Activated T-helper 1 cell treated with anti-CD3 and anti-CD28 coated beads, Interleukin-12 subunit alpha, Interleukin-12 subunit beta, Interleukin-2, Interleukin-4 antibody, amounts not matched to agents 30 ng/mL and 10 ng/mL and 1 ng/mL, durations not matched to agents 14 hours and 24 hours and 36 hours (primary cell): ENCODE measurements at places on chromosomes 4 and X. TPM values are rescaled to one million over a fixed set of nuclear protein-coding genes. Genes with fewer than 3 reads are reported as not detected.

DNA sequence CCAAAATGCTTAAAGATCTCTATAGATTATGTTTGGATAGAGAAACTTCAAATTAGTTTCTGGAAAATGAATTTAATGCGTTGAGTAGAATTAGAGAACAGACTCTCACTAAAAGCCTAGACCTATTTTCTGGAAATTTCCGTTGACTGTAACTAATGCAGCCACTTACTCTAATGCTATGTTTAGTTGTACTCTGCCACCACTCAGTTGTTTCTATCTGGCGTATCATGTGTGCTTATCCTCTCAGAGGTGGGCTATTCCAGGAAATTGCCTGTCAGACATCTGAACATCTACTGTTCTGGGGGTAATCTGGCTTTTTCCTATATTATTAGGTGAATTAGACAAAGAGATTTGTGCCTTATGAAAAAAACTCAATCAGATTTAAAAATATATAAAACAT, 347.1 kb upstream of the FSTL5 start:
- no peak for DNase-seq

DNA sequence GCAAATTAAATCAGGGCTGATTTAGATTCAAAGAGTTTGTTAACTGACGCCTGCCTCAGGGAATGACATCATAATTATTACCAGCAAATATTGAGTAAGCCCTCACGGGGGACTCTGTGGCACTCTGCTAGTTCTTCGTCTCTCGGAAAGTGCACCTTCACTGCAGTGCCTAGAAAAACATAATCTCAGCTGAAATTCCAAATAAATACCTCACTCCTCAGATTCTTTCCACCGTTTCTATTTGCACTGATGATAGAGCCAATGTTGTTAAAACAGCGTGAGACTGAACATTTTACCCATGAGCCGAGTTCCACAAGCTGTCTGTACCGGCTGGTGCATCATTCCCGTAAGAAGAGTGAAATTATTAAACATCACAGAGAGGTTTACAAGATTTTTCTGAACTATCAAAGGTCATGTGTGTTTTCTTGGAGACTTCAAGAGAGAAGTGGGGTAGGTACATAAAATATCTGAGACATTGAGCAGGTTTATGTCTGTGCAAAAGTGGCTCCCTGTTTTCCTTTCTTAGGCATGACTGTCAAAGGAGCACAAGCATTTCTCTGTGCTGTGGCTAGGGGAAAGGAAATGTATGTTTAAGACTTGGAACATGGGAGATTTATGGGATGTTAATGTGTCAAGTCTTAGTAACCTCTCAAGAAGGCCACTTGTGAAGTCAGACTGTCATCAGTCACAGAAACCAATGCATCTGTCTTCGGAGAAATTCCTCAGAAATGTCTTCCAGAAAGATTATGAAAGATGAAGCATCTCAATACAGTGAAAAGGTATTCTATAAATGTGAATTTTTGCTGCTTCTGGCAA, 119.6 kb downstream of the CBLL2 start:
- DNase-seq: no peak

DNA sequence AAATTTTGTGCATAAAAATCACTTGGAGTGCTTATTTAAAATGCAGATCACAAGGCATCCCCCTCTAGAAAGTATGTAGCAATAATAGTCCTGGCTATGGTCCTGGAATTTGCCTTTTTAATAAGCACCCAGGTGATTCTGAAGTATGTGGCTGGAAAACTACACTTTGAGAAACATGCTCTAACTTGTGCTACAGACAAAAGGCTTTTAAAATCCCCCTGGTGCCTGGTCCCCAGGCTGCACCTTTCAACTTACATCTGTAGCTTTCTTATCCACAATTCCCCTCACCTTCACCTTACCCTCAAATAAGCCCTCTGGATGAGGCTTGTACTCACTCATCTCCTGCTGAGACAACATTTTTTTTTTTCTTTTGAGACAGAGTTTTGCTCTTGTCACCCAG, 21.1 kb downstream of the ART3 start:
- DNase-seq: no peak

DNA sequence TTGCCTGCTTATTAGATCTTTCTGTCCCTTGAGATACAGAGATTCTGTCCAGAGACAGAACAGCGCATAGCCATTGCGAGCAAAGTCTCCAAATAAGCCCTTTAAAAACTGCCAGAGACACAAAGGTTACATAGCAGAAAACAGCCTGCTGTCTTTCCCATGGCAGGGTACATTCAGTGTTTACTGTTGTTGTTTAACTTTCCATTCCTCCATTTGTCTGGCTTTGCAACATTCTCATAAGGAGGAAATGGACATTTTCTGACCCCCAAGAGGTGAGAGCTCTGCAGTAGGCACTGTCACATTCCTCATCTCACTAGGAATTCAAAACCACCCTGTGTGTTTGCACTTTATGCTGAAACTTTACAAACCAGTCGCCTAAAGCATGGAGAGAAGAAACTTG, 48.3 kb downstream of the PDE5A start:
- DNase-seq: no peak

GRCh38 chr4:140103676-140104075, 50.3 kb downstream of the MAML3 start:
- peak; percentile 54 for DNase-seq

DNA sequence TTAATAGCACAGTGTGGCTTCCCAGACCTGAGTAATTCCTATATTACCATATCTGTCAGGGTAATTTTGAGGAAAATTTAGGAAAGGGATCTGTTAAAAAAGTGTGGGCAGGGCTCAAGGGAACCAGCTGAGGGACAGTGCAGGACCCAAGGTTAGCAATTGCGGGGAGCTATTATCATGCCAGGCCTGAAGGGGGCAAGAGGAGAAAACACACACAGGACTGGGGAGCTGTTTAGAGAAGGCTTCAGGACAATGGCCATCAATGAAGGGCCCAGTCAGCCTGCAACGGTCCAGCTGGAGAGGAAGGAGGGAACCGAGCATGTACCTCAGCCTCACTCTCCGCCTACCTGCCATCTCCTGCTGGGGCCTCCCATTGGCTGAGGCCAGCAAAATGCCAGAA, 19.0 kb upstream of the NHS start:
- DNase-seq: no peak

DNA sequence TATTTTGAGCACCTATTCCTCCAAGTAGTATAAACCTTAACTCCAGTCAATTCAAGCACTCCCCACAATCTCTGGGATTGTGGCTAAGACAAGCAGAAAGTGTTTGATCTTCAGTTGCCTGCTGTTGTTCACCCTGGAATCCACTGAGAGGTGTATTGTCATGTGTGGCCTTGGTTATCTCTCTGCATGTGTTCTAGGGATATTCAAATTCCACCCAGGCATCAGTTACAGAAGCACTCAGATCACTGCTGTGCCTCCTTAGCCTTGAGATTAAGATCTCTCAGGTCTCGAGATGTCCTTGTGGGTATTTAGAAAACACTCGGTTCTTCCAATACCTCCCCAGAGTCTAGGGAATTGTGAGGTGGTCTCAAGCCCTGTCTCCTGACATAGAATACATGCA, 213.3 kb downstream of the SMARCA1 start:
- DNase-seq: no peak

DNA sequence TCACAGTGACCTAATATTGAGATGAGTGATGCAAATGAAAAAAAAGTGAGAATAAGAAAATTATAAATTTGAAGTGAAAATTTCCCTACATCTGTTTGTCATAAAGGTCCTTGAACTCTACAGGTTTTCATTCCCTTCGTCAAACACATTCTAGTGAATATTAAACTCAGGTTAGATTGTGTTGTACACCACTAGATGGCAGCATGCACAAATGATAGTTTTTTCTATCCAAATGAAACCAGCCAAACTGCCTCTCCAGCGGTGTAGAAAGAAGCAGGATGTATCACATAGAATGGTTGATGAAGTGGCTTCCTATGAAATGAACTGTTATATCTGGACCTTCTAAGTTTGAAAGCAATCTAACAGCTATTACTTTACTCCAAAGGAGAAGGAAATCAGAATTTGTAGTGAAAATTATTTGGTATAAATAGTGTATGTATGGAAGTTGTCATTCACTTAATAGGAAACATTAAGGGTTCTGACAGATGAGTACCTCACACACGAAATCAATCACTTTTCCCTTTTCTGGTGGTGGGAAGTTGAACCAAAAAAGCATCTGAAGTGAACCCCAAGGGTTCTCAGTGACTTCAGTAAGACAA, 382.7 kb downstream of the UNC5C start:
- peak; percentile 12 for DNase-seq

DNA sequence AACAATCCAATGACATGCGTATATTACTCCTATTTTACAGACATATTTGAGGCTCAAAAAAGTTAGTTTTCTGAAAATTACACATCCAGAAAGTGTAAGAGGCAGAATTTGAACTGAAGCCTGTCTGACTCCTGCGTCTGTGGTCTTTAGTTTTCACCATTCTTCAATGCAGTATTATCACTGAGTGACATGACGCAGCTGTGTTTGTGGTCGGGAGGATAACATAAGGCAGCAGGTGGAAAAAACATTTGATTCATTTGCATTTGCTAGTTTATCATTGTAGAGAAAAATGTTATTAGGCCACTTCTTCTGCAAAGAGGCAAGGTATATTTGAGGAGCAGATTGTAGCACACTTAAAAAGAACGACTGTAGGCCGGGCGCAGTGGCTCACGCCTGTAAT, 186.7 kb downstream of the TENM3 start:
- no peak for DNase-seq

The GPR34 gene
- total RNA-seq: 0.66 and 1.2 TPM in 2 replicates

DNA sequence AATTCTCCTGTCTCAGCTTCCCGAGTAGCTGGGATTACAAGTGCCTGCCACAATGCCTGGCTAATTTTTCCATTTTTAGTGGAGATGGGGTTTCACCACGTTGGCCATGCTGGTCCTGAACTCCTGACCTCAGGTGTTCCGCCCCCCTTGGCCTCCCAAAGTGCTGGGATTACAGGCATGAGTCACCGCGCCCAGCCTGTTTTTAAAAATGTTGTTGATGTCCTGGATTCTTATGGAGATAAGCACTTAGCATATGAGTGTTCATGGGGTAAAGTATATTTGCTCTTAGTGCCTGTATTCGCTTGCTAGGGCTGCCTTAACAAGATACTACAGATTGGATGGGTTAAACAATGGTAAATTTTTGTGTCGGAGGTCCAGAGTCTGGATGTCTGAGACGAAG, 91.7 kb downstream of the CEP44 start:
- no peak for DNase-seq

DNA sequence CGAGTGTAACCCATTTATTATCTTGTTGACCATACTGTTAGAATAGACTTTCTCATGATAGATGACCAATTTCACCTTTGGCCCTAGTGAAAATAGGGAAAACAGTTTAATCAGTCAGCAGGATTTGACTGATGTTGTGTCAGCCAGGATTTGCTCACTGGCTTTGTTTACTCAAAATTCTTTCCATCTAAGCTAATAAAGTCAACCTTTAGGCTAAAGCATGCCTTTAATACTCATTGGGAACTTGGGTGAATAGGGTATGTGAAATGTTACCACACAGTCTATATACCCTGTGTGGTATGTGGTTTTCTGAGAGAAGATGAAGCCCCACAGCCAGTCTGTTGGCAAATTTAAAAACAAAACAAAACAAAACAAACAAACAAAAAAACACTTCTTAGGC, 18.7 kb upstream of the SPANXB1 start:
- no peak for DNase-seq

The GAGE1 gene
- not detected in 2 replicates for total RNA-seq

GRCh38 chr4:176380352-176381157, 60.8 kb downstream of the SPCS3 start:
- no peak for DNase-seq

- DNase-seq: no peak
Observed at GRCh38 chrX:36856849-36857248, 151.3 kb upstream of the FAM47C start.

- peak; percentile 8 for DNase-seq
Observed at GRCh38 chrX:102515975-102516941, at the start of gene TMSB15A. TSS of gene TMSB15A (minus strand) at chrX:102516739.

DNA sequence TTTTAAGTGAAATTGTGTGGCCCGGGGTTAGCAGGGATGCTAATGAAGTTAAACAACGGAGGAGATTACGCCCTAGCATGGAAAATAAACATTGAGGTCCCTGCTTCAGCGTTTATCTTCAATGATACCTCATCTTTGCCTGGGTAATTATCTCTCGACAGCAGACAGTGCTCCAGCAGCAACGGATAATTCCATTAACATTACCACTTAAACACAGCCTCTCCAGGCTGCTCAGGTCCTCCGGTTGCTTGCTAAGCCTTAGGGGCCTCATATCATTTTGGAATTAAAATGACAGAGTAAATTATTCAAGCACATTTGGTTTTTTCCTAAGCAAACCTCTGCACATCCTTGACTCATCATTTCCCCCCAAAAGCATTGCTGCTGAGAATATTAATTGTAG, 281.5 kb upstream of the KLF3 start:
- no peak for DNase-seq

The UGT2B28 gene
- total RNA-seq: not detected in 2 replicates

The MAMLD1 gene
- total RNA-seq: 15.0 and 19.2 TPM in 2 replicates

GRCh38 chr4:38180456-38180855, 220.3 kb downstream of the PTTG2 start:
- no peak for DNase-seq

The STBD1 gene
- 0.51 and 0.57 TPM in 2 replicates for total RNA-seq

The F8A2 gene
- not detected in 2 replicates for total RNA-seq

The PPARGC1A gene
- total RNA-seq: not detected in 2 replicates

The RASL11B gene
- 1.6 and 2.3 TPM in 2 replicates for total RNA-seq

The MFAP3L gene
- total RNA-seq: 0.47 TPM in 2 replicates

- DNase-seq: no peak
Observed at GRCh38 chrX:134645936-134646543, 12.2 kb downstream of the PLAC1 start.

DNA sequence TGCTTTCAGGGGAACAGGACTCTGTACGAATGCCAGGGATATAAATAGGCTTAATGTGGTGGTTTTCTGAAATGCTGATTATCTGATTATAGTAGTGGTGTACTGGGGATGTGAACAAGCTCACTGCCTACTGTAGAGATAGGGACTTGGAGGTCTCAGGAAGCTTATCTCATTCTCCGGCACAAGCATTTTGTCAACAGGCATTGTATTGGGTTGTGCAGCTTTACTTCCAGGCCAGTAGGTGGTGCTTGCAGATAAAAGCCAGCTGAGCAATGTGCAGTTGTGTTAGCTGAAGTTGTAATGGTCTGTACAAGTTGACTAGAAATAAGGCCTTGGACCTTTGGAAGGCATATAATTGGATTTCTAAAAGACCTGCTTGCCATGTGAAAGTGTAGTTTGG, 49.5 kb upstream of the TMLHE start:
- no peak for DNase-seq

The CRMP1 gene
- not detected in 2 replicates for total RNA-seq

GRCh38 chr4:93659629-93660028, 168.9 kb upstream of the ATOH1 start:
- no peak for DNase-seq

DNA sequence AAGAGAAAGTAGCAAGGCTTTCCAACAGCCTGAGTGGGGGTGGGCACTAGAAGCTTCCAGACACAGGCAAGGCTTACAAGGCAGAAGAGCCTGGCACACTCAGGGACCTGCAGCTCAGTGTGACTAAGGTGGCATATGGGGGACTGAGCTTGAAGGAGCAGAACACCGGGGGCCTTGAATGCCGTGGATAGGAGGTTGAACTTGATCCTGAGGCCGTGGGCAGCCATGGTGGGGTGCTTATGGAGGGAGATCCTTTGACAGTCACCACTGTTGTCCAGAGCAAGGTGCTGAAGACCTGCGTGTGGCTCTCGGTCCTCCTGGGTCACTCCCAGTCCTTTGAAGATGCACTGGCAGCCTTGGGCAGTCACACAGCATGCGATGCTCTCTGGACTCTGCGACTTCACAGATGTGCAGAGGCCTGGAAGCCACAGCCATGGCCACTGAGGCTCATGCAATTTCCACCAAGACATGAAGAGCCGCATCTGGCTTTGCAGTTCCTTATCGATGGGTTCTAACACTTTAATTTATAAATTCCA, 18.3 kb downstream of the C4orf50 start:
- no peak for DNase-seq

GRCh38 chr4:119048446-119048845, 87.2 kb upstream of the MYOZ2 start:
- DNase-seq: no peak
